Stimulated activated CD4-positive, alpha-beta T cell treated with anti-CD3 and anti-CD28 coated beads, Interleukin-2, amount 100 ng/mL, for 24 hours (primary cell): ENCODE measurements at places on chromosomes 7 and 10.

DNA sequence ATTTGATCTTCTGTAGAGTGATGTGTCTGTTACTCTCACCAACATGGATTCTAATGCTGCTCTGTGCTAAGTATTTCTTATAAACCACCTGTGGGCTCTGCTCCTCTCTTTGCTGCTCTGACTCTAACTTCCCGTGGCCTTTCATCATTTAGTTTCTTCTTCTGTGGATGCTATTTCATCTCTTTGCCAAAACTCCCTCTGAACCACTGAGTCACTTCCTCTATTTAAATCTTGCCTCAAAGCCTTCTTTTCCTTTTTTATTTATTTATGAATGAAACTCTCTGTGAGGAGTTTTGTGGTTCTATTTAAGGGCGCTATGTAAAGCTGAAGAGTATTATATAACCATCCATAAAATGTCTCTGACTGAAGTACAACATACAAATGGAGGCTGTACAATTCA lies 538.5 kb downstream of the SUGCT start:
- no peak for DNase-seq

DNA sequence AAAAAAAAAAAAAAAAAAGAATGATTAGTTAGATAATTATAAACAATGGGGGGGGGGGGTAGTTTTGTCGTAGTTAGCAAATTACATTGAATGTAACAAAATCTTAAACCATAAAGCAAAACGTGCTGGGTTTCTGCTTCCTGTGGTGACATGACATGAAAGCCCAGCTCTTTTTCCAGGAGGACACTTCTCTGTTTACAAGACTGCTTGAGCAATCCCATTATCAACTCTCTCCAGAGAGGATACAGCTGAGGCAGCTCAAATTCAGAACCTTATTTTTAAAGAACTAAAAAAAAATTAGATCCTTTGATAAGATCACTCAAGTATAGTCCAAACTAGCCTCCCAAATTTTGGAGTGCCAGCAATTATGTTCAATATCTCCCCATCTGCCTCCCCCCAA lies 58.6 kb downstream of the ADRB1 start:
- no peak for DNase-seq

DNA sequence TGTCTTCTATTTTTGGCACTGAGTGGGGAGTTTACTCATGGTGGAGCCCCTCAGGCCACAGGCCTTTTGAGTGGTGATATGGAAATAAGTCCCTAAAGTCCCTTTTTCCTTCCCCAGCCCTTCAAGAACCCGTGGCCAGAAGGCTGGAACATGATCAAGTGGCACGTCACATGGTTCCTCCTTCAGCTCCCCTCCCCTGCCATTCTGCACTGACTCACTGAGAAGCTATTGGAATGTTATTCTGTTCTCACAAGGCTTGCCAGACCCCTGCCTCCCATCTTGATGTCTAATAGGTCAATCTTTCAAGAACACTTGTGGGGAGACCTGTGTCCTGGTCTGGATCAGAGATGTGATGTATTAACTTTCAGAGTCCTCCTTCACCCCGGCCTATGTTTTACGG lies 279.8 kb downstream of the SEC23IP start:
- DNase-seq = no peak

DNA sequence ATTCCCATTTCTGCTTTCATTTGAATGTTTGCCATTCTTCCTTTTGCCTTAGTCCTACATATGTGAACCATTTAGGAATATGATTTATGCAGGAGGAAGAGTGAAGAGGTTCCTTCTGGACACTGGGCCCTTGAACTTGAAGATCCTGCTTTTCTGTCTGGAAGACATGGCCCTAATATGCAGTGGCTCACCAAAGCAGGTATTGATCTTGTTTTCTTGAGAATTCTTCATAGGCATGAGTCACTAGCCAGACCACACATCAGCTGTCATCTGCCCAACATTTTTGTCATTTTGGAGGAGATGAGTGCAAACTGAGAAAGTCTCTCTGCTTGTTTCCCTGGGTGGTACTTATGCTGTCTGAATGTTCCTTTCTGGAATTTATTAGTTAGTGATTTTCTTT lies 382.6 kb downstream of the LRMDA start:
- no peak for DNase-seq

DNA sequence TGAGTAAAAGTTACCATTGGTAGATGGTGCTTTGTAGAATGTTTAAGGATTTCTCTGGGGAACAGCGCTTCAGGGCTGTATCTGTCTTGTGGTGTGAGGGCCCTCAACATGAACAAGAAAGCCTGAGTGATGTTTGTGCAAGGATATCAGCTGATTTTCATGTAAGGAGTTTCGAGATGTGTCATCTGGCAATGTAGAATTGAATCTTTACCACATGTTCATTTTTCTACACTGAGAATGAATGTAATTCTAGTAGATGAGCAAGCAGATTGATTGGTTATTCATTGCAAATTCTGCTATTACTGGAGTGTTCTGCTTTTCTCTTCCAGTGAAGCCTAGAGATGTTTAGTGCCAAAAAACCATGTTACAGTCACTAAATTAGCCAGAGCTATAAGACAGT lies 87.7 kb downstream of the ST7 start:
- DNase-seq = no peak

DNA sequence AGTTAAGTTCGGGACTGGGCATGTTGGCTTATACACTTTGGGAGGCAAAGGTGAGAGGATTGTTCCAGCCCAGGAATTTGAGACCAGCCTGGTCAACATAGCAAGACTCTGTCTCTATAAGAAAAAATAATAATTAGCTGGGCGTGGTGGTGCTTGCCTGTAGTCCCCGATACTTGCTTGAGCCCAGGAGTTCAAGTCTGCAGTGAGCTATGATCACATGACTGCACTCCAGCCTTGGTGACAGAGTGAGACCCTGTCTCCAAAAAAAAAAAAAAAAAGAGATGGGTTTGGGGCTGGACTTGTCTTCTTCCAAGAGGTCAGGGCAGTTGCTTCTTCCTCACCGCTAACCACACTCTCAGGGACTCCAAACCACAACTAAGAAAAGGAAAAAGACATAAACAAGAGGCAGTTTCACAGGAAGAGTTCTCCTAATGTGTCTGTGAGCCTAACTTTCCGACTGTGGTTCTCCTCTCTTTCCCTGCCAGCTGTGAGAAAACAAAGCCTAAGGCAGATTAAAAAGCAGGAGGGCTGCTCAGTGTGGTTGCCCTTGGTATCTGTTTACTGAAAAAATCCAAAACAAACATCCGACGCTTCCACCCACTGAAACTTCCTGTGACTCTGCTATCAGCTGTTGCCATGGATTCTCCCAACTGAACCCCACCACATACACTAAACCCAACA lies 2.4 kb upstream of the SERPINE1 start:
- no peak for DNase-seq

- DNase-seq = no peak
These were observed 79.7 kb upstream of the FERD3L start for GRCh38 chr7:19224951-19225350.

DNA sequence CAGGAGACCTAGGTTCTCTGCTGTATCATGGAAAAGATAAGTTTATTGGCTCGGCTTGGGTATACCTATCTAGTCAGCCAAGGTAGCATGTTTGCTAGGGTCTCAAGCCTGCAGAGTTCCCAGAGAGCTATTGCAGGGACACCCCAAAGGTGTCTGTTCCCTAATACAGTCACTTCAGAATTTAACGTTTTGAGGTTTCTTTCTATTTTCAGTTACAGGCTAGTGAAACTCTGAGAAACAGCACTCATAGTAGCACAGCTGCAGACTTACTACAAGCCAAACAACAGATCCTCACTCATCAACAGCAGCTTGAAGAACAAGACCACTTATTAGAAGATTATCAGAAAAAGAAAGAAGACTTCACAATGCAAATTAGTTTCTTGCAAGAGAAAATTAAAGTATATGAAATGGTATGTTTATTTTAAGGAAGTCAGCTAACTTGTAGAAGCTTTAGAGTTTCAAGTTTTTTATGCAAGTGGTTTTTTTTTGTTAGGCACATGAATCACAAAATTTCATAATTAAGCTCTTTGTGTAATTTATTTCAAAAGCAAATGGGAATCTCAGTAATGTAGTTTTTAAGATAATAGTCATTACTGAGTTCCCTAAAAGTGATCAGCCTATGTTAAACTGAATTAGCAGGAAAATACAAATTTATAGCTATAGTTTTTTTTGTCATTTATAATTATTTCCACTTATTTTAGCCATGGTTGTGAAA lies 54.9 kb downstream of the AKAP9 start:
- no peak for DNase-seq

DNA sequence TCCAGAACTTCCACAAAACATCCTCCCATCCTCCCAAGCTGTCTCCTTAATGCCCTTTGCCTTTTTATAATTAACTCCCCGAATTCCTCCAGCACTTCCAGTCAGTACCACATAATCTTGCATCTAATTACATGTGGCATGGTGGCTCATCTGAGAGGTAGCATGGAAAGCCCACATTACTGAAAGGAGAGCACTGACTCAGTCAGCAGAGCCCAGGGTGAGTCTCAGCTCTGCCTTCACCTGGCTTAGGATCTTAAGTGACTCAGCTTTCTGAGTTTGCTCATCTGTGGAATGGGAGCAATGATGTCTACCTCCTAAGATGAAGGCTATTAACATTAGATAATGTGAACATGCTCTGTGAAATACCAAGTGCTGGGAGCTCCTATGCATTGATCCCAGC lies 433.9 kb downstream of the SORCS3 start:
- DNase-seq = no peak
